Panc1 (cell line): ENCODE measurements at places on chromosomes 4 and X. TPM values are rescaled to one million over a fixed set of nuclear protein-coding genes. Genes with fewer than 3 reads are reported as not detected.

- DNase-seq, result no peak
Measured at GRCh38 chr4:66229885-66230284, 559.6 kb upstream of the EPHA5 start.

The ASB12 gene
- not detected for total RNA-seq

- DNase-seq, result no peak
Measured at GRCh38 chrX:7965436-7965835, 38.2 kb upstream of the PNPLA4 start.

DNA sequence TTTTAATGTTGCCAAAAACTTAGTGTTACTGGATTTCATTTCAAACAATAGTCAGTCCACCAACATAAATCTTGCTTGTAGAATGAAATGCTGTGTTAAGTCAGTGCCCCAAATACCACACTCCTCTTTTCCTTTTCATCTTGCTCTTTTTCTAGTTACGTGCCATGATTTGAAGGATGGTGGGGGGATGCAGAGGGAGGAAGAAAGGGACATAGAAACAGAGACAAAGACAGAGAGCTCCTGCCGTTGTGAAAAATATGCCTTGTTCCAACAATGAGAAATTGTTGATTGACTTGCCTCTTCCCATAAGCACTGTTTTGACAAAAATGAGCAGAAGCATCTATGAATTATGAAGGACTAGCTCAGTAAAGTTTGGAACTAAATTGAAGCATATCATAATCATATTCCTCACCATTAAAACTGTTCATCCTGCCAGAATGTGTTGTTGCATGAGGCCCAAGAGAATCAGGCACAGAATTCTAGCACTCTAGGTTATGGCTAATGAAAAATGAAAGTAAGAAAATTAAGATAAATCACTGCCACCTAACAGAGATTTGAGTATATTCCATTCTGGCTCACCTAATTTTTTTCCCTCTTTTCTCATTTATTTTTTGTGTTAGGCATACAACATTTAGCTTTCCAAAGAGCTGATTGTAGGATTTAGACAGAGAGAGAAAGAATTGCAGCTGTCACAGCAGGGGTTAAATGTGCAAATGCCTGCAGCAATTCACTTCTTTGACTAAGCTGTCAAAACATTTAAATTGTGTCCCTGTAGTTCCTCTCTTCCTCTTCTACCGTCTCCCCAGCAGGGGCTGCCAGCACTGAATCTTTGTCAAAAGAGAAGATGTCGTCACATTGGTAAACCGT, 111.6 kb upstream of the PTPN13 start:
- no peak for DNase-seq

DNA sequence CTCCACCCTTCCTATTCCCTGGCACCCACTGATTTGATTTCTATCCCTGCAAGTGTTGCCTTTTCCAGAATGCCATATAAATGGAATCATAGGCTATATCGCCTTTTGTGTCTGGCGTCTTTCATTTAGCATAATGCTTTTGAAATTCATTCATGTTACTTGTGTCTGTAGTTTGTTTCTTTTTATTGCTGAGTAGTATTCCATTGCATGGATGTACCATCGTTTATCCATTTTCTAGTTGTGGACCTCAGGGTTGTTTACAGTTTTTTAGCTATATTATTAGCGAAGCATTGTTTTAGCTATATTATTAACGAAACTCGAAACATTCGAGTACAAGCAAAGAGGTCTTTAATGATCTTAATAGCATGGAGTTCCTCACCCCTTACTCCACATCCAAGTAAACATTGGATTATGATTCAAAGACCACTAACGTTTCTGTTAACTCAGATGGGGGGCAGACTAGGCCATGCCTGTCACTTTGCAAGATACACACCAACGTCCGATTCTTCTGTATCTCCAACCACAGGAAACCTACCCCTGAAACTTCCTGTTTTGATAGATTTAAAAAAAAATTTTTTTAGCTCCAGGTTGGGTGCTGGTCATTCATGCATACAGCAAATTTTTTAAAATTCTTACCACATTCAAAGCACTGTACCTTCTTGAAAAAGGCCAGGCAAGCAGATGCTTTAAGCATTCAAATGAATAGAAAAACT, 1.1 kb downstream of the DCK start:
- no peak for DNase-seq

The SLIT2 gene
- 0.28 TPM for total RNA-seq

The XG gene
- total RNA-seq, result not detected

- no peak for DNase-seq
Measured at GRCh38 chr4:140645614-140646412, 77.1 kb upstream of the UCP1 start.

- DNase-seq, result no peak
Measured at GRCh38 chr4:13452927-13453579, 31.1 kb downstream of the RAB28 start.

GRCh38 chr4:95255396-95256107, 293.2 kb downstream of the UNC5C start:
- DNase-seq, result no peak

The ARHGAP6 gene
- 0.13 TPM for total RNA-seq

The MAGEC2 gene
- not detected for total RNA-seq

GRCh38 chr4:153346031-153346430, 1.5 kb downstream of the MND1 start:
- DNase-seq, result no peak

GRCh38 chr4:98929341-98930267, 671 bp upstream of the EIF4E start:
- peak; percentile 86 for DNase-seq

DNA sequence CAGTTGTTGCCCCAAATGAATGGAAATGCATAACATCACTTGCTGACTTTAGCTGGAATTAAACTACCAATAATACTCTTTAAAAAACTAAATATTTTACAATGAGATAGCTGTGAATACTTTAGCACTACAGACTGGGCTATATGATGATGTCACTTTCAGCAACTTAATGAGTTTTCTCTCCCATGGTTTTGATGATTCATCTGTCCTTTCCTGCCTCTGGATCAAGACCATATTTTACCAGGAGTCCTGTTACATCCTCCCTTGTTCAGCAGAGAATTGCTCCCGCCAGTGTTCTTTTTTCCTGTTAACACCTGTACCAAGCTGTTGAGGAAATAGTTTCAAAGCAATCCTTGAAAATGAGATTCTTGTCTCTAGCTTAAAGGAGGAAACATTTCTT, 543.0 kb downstream of the SPRY1 start:
- DNase-seq, result peak; percentile 5

The BANK1 gene
- total RNA-seq, result 3.3 TPM

DNA sequence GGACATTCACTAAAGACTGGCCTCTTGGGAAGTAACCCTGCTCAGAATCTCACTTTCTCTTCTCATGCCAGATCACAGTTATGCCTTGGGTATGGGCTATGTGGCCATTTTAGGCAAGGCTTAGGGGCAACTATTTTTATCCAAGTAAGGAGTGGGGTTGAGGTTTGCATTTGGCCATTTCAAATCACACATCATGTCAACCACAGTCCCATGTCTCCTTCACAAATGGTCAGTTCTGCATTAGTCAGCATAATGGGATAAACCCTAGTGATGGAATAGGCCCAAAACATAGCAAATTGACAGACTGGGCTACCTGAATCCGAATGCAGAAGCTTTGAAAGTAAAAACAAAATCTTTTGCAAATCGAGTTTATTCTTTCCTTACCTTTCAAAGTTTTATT, 827 bp upstream of the RTL3 start:
- DNase-seq, result no peak

GRCh38 chrX:8346892-8347291, 117.7 kb upstream of the VCX3B start:
- DNase-seq, result no peak

GRCh38 chr4:9919047-9919446, 102.2 kb downstream of the SLC2A9 start:
- DNase-seq, result no peak

GRCh38 chr4:13267091-13267490, 217.0 kb downstream of the RAB28 start:
- no peak for DNase-seq

DNA sequence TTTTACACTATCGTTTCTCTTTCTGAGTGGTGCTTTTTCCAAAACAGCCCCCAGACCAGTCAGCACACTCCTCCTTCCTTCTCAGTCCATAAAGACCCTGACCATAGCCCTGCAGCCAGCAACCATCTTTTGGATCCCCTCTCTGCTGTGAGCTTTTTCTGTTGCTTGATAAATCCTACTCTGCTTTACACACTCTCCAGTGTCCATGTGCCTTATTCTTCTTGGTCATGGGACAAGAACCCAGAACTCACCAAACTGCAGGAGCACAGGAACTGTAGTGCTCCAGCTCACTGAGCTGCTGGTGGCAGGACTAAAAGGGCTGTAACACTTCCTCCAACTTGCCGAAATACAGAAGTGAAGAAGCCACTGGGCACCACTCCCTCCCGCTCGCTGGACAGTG, 32.5 kb downstream of the COX18 start:
- DNase-seq, result no peak

DNA sequence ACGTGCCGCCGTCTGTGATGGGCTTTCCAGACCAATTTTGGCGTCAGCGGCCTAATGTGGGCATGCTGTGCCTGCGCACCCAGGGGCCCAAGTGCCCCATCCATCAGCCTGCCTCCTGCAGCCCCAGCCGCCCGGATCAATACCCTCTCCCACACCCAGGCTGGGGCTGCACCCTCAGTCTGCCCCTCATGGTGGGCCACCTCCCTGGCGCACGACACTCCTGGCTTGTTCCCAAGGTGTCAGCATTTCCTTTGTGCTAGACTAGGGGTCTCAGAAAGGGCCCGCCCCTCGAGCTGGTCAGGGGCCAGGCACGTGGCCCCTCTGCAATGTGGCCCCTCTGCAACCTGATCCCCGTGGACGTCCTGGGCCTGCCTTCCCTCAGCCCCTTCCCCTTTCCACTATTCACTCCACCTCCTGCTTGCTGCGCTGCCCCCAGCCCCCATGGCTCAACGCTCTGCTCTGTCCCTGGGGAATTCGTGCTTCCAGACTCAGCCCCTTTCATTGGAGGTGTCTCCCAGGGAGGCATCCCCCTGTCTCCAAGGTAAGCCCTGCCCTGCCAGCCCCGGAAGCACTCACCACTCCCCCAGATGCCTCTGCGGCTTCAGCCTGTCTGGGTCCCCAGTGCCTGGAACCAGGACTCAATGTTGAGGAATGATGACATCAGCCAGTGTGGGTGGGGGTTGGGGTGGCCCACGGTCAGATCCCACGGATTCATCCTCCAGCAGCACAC, 130.8 kb downstream of the HMX1 start:
- no peak for DNase-seq

The TBC1D1 gene
- total RNA-seq, result 56.0 TPM

GRCh38 chr4:133394971-133395627, 246.0 kb downstream of the PCDH10 start:
- DNase-seq, result no peak

GRCh38 chr4:3436798-3437581, 4.8 kb upstream of the HGFAC start:
- no peak for DNase-seq

DNA sequence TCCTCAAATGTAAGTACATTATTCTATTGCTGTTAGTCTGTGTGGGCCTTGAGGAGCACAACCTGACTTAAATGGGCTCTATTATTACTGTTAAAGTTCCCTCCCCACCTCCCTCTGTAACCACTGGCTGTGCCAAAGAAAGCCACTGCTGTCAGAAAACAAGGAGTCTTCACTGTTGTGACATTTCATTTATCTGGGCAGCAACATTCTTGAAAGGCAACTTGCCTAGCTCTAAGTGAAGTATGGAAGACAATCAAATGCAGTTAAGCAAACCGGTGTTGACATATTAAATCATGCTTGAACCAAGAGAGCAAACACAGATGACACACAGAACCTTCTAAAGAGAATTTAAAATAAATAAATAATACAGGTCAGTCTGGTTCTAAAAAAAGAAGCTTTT, 81.0 kb downstream of the EPHA5 start:
- DNase-seq, result no peak

- no peak for DNase-seq
Measured at GRCh38 chrX:66914080-66914479, 275.2 kb upstream of the EDA2R start.

GRCh38 chr4:1087371-1087770, 26.0 kb downstream of the RNF212 start:
- DNase-seq, result no peak

- DNase-seq, result no peak
Measured at GRCh38 chr4:151644622-151645021, 116.2 kb downstream of the GATB start.

The DUSP21 gene
- not detected for total RNA-seq

DNA sequence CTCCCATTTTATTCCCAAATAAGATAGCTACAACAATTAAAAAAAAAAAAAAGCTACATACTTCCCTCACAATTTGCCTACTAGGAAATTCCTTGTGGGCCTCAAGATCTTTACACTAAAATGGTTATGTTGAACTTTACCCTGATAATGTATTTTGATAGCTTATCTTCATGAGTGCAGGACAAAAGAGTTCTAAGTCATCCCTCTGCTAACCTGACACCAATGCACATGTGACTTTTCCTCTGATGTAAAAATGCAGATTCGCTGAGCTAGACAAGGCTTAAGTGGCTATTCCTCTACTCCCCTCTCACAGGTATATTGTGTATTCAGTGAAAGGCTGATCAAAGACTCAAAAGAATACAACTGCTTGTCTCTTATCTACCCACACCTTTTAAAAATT, 22.5 kb downstream of the ELF2 start:
- DNase-seq, result no peak

GRCh38 chr4:75499900-75500299, 14.3 kb downstream of the RCHY1 start:
- no peak for DNase-seq

GRCh38 chr4:37891260-37892159, 626 bp downstream of the TBC1D1 start:
- no peak for DNase-seq

DNA sequence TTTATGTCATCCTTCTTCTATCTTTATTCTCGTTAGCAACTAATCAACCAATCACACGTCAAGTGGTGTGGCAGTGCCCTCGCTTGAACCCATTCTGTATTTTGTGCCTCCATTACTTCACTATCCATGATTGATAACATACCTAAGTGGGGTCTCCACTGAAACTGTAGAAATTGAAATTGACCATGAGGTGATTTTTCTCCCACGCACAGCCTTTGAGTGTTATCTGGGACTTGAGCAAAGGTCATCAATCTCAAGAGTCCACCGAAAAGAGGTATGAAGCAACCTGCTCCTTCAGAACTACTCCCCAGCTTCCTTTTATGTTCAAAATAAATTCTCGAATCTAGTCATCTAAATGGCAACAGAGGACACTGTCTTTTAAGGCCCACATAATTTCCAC, 111.1 kb downstream of the SCD5 start:
- DNase-seq, result no peak

DNA sequence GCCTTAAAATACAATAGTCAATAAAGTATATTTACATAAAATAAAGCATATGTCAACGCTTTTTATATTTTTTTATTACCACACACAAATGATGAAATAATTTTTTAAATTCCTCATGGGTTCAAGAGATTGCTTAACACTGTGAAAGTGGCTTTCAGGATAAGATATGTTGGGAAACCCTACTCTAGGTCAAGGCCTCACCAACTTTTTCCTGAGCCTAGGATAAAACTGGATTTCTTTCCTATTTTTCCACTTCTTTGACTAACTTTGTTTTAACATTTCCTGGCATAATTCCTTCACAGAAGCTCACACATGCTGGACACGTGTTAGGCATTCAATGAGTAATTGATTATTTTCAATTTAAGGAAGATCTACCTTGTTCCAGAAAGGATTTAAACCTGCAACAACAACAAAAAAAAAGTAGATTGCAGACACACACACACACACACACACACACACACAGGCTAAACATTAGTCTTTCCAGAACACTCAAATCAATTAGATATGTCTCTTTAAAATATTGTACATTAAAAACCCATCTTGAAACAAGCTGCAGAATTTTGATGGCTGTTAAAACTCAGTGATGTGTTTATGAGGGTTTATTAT, 9.1 kb downstream of the KLB start:
- no peak for DNase-seq

The MAGEE2 gene
- not detected for total RNA-seq

The RPA4 gene
- total RNA-seq, result 0.23 TPM

GRCh38 chr4:26510334-26510964, 20.2 kb upstream of the CCKAR start:
- DNase-seq, result no peak
